Activated T-helper 1 cell treated with anti-CD3 and anti-CD28 coated beads, Interleukin-12 subunit alpha, Interleukin-12 subunit beta, Interleukin-2, Interleukin-4 antibody, amounts not matched to agents 30 ng/mL and 10 ng/mL and 1 ng/mL, durations not matched to agents 14 hours and 24 hours and 36 hours (primary cell): ENCODE measurements at places on chromosomes 7 and 10. TPM values are rescaled to one million over a fixed set of nuclear protein-coding genes. Genes with fewer than 3 reads are reported as not detected.
A peak's percentile ranks its signal among the peaks of the same experiment; 100 is the strongest.

- DNase-seq, result no peak
Measured at GRCh38 chr10:126270111-126270510, 118.2 kb downstream of the ADAM12 start.

PON1 gene
- total RNA-seq, result not detected in 2 replicates

ZC3HAV1L gene
- 29.6 and 31.5 TPM in 2 replicates for total RNA-seq

DNA sequence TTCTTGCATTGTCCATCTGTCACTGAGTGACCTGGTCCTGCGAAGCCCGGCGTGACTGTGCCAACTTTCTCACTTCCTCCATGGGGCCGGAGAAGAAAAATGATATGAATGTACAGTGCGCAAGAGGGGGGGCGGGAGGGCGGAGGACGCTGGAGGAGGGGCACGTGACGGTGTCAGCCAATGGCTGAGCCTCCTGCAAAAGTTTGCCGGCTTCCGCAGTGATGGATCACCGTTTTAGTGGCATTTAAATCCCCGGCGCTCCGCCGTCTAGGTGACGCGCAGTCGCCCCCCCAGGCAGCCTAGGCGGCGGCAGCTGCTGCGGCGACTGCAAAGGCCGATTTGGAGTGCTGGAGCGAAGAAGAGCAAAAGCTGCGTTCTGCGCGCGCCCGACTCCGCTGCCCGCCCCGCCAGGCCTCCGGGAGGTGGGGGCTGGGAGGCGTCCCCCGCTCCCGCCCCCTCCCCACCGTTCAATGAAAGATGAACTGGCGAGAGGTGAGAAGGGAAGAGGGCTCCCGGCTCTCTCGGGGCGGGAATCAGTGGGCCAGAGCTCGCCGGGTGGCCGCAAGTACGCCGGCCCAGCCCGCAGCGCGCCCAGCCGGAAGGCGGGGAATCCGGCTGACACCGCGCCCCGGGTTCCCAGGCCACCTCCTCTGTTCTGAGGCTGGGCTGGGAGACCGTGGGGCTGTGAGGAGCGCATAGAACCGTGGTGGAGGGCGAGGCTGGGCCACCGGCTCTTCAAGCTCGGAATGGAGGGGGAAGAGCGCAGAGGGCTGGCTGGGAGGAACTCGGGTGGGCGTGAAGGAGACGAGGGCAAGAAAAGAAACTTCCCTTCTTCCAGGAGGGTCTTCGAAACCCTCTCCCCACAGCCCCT lies at the start of gene HOXA1:
Gene HOXA1 (minus strand): TSS at position 104 of the 871 bp plus-strand sequence. CDS start 88 bp downstream, at position 16.
- peak; percentile 48 for DNase-seq

TUBB8 gene
- not detected in 2 replicates for total RNA-seq

ANKRD1 gene
- not detected in 2 replicates for total RNA-seq

CPA2 gene
- total RNA-seq, result not detected in 2 replicates

MSMB gene
- total RNA-seq, result not detected in 2 replicates

SLC16A9 gene
- 4.2 and 5.4 TPM in 2 replicates for total RNA-seq

DNA sequence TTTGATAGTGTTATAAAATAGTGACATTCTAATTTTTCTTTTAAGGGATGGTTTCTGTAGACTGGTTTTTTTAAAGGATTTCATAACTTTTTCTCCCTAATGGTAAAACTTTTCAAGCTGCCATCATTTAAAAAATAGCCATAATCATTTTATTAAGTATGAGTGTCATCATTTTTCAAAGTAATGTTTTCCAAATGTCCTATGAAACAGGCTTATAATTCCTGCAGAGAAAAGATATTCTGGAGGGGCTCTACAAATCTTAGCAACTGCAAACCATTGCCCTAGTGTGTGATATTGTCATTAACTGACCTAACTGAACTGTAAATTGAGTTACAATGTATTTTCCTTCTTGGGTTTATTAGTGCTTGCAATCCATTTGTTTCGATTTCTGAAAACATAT lies 226.0 kb downstream of the BBS9 start:
- DNase-seq, result no peak

GRCh38 chr7:134320201-134320600 lies 3.5 kb upstream of the SLC35B4 start:
- no peak for DNase-seq

GRB10 gene
- total RNA-seq, result 2.8 and 3.6 TPM in 2 replicates

DNA sequence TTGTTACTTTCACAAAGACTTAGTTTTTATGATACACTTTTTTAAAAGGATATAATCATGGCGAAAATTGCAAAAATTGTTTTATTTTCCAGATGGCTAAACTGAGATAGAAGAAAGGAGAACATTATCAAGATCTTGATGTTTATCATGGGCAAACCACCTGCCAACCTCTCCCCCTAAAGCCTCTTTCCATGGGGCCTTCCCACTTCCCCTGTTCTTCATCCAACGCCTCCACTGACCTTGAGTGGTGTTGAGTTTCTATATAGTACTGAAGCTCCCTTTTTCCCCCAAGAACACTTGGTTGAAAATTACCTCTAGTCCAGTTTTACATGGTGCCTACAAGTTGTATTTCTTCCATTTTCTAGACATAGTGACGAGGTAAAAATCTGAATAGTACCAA lies 5.0 kb downstream of the CREB3L2 start:
- DNase-seq, result no peak

MGAM2 gene
- not detected in 2 replicates for total RNA-seq

CUZD1 gene
- 3.0 TPM in 2 replicates for total RNA-seq

DNA sequence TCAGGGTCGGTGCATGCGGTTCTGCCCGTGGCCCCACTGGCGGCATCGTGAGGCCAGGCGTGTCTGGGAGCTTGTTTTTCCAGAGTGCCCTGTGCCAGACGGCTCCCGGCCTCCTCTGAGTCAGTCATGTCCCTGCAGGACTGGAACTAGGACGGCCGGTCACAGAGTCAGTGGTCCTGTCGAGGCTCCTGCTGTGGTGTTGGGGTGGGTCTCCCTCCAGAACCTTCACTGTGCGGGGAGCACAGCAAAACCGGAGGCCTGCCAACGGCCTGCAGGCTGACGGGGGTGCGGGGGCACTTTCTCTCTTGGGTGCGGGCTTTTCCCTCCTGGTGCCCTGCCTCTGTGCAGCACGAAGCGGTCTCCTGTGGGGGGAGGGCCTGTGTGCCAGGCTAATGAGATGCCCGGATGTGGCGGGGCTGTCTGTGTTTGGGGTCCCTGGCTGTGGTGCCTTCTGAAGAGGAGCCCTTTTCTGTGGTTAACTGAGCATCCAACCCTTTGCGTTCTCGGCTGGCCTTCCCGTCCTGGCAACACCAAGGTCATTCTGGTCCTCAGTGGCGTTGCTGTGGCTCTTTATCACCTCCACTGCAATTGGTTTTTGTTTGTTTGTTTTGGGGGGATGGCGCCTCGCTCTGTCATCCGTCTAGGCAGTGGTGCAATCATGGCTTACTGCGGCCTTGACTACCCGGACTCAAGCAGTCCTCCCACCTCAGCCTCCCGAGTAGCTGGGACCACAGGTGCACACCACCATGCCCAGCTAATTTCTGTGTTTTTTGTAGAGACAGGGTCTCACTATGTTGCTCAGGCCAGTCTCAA lies 8.0 kb downstream of the GET4 start:
- DNase-seq, result no peak

DNA sequence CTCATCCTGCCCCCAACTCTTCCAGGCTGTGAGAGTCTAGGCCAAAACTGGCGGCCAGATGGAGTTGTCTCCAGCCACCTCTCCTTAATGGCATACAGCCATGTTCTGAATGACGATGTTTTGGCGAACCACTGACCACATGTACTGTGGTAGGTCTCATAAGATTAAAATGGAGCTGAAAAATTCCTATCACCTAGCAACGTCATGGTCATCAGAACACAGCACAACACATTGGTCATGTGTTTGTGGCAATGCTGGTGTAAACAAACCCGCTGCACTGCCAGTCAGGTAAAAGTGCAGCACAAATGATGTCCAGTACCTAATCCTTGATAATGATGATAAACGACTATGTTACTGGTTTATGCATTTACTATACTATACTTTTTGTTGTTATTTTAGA lies 290.0 kb upstream of the MKI67 start:
- no peak for DNase-seq

DNA sequence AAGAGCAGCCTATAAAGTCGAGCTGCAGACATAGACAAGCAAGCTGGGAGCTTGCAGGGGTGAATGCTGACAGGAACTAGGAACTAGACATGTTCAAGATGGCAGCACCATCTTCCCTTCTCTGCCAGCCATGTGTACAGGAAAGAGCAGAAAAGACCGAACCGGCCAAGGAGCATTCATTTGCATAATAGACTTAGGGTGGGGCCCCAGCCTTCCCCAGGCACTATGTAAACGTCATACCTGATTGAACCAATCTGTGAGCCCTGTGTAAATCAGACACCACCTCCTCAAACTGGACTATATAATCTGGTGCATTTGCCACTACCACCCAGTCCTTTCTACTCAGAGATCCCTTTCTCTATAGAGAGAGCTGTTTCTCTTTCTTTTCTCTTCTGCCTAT lies 106.9 kb upstream of the FAM3C start:
- no peak for DNase-seq

- no peak for DNase-seq
Measured at GRCh38 chr10:1412531-1413189, 324.7 kb downstream of the ADARB2 start.

GRCh38 chr10:48901319-48901718 lies 38.3 kb downstream of the LRRC18 start:
- no peak for DNase-seq

- no peak for DNase-seq
Measured at GRCh38 chr7:106523482-106523881, 137.5 kb downstream of the CCDC71L start.

AKR1C2 gene
- not detected in 2 replicates for total RNA-seq
